ENCODE measurements at places on chromosomes 11 and 22.

DNA sequence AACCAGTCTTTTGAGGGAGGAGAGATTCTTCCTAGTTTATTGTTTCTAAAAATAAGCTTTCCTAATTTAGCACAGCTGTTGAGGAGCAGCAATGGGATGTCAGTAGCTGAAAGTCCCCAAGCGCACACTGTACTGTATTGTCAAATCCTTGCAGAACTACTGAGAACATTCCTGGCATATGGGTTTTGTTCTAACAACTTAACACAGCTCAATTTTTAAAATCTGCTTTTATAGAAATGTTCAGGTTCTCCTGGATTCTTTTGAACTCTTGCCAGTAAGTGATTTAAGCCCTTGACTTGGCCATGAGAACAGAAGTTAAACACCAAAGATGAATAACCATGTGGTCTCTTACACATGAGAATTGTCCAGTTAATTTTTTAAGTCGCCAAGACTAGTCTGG lies 218.6 kb downstream of the FAT3 start:
- DNase-seq, result no peak

GRCh38 chr22:30607939-30608338 lies 965 bp downstream of the TCN2 start:
- no peak for DNase-seq

GRCh38 chr11:60634126-60634525 lies 65.3 kb upstream of the MS4A8 start:
- DNase-seq, result no peak

- DNase-seq, result no peak
Observed at GRCh38 chr11:131811383-131811782, 441.0 kb downstream of the NTM start.

- peak; percentile 13 for DNase-seq
Observed at GRCh38 chr22:24236656-24237055, 8.2 kb downstream of the GGT5 start.

GRCh38 chr11:13278609-13279486 lies 1.3 kb downstream of the BMAL1 start:
- DNase-seq, result no peak

- DNase-seq, result no peak
Observed at GRCh38 chr11:58390551-58391063, 16.1 kb downstream of the OR5B3 start.

DNA sequence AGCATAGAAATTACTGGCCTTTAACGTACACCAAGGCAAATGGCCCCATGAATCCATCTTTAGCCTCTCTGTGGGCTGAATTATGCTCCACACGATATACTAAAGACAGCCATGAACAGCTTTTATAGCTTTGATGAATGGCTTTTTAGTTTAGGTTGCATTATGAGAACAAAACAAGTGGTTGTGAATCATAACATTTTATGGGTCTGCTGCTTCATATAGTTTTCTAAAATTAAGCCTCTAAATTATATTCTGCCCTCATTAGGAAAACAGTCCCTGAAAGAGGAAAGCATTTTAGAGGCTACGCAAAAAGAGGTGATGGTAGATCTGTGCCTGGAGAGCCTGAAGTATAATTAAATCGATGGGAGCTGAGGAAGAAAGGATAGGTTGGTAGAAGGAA lies 221.3 kb downstream of the CADM1 start:
- DNase-seq, result no peak

DNA sequence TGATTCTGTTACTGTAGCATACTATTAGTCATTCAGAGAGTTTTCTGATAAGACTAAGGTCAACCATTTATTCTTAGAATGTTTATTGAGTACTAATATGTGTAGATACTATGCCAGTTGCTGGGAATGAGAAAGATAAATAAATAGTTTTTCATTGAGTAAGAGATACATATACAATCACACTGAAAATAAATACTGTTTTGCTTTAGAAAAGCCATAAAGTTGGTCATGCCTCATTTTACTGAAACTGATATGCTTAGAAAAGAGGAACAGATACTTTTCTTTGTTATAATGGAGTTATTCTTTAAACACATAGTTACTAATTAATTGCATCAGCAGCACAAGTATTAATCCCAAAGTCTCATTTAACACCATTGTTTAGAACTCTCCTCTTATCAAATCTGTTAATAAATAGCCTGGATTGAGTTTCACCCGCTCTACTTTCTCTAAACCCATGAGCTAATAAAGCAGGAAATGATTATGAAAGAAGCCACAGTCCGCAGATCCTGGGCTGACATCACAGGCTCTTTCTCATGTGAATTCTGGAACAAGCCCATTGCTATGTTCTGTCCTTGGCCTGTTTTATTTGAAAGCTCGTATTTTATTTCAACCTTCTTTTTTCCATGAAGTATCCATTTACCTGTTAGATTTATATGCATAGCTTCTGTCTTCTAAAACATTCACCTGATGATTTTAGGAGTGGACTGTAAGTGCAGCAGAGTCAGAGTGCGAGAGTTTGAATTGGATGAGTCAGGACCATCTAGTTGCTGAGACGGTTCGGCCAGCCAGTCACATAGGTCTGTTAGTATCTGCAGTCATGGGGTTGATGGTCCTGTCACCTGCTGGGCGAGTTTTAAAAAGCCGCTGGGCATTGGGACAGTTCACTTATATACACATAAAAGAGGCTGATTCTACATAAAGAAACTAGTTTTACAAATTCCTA lies 35.5 kb downstream of the PIWIL4 start:
- no peak for DNase-seq

DNA sequence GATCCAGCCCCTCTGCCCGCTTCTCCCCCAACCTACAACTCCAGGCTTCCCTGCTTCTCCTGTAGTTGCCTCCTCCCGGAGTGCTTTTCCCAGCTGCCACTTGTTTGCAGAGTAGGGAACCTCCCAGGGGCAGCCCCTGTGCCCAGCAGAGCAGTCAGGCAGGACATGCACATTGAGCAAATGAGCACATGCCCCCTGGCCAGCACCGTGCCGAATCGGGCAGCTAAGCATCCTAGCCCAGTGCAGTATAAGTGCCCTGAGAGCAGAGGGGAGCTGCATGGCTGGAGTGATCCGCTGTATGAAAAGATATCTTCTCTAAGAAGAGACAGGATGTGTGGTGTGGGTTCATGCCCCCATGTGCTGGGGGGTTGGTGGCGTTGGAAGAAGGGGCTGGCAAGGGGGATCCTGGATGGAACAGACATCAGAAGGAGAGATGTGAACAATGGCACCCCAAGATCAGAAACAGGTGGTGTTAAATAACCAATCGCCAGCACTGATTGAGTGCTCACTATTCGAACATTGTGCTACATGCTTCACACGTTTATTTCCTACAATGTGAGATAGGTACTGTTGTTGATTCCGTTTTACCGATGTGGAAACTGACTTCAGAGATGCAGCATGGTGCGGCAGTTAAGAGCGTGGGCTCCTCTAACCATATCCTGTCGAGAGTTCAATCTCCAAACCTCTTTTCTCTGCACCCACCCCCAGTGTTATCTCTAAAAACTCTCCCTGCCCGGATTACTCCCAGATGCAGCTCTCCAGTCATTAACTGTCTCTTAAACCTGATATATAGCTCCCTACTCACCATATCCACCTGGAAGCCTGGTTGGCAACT lies 1.2 kb downstream of the AIP start:
- no peak for DNase-seq

DNA sequence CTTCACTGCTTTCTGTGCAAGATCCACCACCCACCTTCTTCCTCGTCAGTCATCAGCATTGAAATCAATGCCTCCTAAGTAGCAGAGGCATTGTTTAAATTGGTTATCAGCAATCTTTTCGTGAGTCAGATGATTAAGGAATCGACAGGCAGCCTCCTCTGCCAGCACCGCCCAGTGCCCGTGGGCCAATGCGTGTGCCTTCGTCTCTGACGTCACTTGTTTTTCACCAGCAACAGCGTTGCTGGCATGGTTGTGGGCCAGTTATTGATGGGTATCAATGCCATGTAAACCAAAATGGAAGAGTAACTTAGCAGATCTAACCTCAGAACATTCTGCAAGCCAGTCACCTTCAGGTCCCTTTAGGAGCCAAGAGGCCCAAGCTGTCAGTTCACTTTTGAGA lies 69.6 kb downstream of the BARX2 start:
- DNase-seq, result no peak

DNA sequence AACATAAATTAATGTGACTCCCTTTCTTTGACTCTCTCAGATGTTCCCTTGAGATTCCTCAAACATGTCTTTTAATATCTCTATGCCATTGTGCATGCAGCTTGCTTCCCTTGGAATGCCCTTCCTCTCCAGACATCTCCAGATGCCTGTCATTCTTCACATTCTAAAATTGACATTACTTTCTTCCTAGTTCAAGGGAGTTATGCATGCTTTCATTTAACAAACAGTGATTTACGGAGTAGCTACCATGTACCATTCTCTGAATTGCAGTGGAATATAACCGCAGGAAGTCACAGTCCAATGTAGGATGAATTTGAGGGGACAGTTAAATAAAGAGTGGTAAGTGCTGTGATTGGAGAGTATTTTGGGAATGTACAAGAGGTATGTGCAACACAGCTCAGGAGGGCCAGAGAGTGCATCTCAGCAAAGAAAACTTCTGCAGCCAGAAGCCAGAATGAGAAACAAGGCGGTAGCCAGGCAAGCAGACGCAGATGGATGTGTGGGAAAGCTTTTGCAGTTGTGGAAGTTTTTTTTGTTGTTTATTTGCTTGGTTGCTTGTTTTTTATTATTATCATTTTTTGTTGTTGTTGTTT lies 18.7 kb downstream of the MMP10 start:
- no peak for DNase-seq

DNA sequence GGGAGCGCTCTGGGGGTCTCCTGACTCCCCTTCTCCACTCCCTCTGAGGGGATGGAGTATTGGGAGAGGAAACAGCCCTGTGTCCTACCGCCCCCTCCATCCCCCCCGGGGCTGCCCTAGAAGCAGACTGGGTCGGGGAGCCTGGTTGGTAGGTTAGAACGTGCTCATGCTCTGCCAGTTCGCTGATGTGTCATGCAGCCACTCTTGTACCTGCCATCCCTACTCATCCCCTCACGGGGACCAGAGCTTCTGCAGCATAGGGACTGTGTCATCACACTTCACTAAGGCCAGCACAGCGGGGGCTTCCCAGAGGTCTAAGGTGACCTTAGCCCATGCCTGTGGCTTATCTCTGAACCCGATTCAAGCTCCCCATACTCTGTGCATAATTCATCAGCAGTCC lies 4.7 kb downstream of the KCNJ1 start:
- no peak for DNase-seq

DNA sequence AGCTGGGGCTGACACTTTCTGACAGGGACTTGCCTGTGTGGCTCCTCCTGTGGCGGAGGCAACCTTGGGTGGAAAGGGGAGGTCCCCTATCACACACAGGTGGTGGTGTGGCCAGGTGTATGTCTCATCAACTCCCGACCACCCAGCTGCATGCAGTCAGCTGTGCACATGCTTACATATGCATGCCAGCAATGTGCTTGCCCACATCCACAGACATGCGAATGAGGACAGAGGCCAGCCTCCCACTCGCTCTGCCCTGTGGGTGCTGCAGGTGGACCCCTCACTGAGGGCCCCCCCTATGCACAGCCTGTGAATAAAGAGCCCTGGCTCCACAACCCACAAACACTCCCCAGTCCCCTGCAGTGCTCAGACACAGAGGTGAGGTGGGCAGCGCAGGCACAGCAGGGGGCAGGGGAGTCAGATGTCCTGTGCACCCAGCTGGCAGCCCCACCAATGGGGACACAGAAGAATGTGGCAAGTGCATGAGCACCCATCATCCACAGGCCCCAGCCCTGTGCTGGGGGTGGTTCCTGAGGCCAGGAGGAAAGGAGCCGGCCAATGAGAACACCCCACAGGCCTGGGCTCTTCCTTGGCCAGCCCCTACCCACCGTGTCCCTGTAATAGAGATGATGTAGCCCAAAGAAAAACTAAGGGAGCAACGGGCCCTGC lies 9.5 kb downstream of the GNB1L start:
- DNase-seq, result no peak

DNA sequence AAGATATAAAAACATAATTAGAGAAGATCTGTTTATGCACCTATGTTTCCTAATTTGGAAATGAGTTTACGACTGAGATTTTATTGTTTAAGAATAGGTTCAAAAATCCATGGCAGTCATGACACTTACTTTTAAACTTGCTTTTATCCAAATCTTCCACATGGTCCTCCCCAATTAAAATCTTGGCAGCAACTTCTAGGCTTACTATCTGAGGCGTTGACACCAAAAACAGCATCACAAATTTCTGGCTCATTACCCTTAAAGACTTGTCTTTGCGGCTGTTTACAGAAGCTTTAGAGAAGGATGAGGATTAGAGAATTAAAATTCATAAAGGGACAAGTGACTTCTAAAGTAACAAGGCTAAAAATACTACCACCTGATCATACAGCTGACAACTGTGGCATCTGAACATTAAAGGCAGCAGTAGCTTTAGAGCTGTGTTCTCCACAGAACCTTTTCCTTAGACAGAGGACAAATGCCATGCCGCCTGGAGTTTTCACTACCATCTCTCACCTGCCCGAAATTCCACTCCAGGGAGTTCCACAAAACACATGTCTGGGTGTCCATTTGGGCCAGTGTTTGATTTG lies 6.4 kb downstream of the E2F8 start:
- no peak for DNase-seq

DNA sequence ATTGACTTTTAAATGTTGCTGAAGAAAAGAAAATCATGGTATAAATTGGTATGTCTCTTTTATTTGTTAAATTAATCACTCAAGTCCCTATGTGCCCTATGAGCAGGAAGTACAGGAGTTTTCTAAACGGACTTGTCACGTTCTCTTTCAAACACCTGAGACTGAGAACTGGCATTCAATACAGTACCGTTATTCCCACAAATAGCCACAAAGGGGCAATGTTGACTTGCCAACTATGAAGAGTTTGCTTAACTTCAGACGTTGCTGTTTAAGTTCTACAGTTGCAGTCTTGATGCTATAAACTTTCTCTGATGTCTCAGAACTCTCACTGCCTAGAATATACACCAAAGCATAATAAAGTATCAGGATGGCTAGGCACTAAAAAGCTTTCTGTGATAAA lies 7.6 kb downstream of the OR56A1 start:
- DNase-seq, result peak; percentile 23

GRCh38 chr22:33883561-33883960 lies 36.7 kb downstream of the LARGE1 start:
- no peak for DNase-seq

DNA sequence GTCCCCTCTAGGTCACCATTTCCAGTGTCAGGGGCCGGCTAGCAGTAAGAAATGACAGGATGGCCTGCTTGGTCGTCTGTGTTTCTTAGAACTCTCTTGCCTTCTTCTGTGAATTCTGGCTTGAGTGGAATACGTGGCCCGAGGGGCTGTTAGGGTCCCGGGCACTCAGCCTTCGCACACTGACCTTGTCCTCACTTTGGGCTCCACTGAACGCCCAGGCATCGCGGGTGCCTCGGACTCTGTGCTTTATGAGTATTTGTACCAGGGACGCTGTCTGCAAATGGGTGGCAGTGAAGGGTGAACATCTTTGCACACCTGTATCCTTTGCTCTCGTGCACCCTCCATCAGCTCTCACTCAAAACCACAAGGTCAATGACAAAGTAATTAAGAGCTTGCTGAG lies 123.4 kb upstream of the ANO1 start:
- DNase-seq, result no peak

DNA sequence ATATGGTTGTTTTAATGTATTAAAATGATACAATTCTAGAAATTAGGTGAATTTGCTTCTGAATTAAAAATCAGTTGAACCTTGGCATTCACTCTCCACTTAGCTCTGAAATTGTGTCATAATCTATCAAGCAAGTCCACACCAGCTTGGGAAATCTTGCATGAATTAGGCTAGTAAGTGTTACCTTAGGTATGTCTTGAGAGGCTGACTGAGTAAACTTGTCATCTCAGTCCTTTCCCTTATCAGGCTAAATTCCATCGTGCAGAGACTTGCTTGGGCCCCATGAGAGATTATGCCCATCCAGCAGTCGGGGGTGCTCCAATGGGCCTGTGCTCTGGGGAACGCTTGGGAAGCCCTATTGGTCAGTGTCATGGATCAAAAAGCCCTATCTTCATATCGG lies 33.9 kb upstream of the ST14 start:
- DNase-seq, result no peak
